ENCODE measurements at places on chromosomes 2 and 18.

GRCh38 chr2:29751390-29751789, 170.0 kb downstream of the ALK start:
- DNase-seq: no peak

GRCh38 chr2:37671816-37672103, 318 bp upstream of the CDC42EP3 start:
- DNase-seq: no peak

GRCh38 chr2:42309366-42309765, 51.7 kb downstream of the COX7A2L start:
- DNase-seq: no peak

GRCh38 chr2:121242175-121242875, 42.7 kb downstream of the TFCP2L1 start:
- DNase-seq: no peak

DNA sequence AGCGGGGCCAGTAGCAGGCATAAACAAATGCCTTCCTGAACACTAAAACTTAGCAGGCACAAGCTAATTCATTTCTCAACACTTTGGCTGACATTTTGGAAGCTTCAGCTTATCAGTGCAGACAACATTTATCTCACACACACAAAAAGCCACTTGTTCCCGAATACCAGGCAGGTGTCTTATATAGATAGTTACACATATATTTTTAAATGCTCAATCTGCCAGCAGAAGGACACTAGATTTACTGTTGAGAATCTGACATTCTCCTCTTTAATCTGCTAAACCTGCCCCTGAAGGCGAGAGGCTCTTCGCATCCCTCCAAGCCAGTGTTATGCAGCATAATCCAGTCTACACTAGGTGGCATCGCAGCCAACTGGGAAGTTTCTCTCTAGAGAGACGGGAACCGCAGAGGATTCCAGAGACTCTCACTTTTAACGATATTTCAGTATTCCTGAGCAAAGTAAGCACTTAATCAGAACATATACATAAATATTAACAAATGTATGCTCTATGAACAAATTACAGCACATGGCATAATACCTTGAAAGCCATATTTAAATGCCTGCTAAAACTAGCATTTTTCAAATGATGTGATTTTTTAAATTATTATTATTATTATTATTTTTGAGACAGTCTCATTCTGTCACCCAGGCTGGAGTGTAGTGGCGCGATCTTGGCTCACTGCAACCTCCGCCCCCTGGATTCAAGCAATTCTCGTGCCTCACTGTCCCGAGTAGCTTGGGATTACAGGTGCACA, 90.2 kb upstream of the SCG2 start:
- DNase-seq: no peak

- no peak for DNase-seq
Observed at GRCh38 chr18:58838946-58839345, 25.7 kb upstream of the ZNF532 start.
